Right forelimb (tissue), 1 donor: ENCODE measurements at places on chromosomes 2 and 18.

GRCh38 chr2:30666266-30666874 is 140.9 kb downstream of the CAPN13 start:
- no peak for DNase-seq

GRCh38 chr2:73998451-73998850 is 13.7 kb downstream of the TET3 start:
- DNase-seq: no peak

DNA sequence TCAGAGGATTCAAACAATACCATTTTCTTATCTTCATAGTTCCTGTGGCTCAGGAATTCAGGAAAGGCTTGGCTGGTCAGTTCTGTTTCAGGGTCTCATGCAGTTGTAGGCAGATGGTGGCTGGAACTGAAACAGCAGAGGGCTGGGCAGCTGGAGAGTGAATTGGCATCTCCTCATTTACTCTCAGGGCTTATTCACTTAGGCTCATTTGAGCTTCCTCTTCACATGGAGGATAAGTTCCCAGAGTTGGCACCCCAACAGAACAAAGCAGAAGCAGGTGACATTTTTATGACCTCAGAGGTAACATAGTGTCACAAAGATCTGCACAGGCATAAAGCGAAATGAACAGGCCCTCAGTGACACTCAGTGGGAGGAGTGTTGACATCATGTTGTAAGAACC is 66.1 kb downstream of the RBBP8 start:
- DNase-seq: no peak

- peak; percentile 42 for DNase-seq
These were observed 499.9 kb upstream of the SPHKAP start for GRCh38 chr2:228681426-228681825.

DNA sequence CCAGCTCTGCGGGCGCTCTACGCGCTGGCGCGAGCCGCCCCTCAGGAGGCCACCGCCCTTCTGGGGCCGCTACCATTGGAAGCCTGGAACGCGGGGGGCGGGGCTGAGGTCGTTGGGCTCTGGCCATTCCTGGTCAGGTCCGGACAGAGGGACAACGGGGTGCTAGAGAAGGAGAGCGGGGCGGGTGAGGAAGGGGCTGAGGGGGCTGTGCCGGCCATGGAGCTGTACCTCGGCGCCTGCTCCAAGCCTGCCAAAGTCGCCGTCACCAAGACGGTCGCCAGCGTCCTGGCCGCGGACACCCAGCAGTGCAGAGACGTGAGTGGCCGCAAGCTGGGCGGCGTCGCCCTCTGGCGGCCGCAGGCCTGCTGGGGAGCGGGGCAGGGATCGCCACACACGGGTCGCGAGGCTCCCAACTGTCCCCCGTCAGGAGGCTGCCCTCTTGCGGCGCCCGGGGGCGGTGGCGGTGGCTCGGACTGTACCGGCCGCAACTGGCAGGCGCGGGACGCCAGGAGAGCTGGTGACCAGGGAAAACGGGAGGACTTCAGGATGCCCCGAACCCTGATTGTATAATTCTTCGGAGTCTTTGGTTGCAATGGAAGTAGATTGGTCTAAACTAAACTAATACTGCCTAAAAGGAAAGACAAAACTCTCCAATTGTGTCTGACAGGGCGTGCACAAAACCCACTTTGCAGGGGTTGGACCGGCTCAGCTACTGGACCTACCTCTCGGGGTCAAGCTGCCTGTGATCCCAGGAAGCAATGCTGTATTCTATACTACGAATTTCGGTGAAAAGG is at the start of gene FSIP2:
Gene FSIP2, plus strand, starts transcription at position 126 of the 794 bp plus-strand sequence. Its CDS starts 91 bp downstream, at position 217.
- peak; percentile 73 for DNase-seq

DNA sequence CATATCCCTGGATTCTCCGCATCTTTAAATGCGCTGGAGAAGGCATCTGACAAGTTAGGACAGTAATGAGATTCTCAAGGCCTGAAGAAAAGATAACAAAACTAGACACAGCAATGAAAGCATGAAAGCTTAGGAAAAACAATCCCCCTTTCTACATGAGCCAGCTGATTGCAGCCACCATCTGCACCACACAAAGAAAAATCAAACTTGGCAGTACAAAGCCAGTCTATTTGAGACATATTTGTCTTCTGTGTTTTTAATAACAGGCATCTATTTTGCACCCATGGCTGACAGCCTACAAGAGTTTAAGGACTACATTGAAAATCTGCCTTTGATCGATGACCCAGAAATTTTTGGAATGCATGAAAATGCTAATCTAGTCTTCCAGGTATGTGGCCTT is 83.6 kb downstream of the TRABD2A start:
- DNase-seq: no peak

DNA sequence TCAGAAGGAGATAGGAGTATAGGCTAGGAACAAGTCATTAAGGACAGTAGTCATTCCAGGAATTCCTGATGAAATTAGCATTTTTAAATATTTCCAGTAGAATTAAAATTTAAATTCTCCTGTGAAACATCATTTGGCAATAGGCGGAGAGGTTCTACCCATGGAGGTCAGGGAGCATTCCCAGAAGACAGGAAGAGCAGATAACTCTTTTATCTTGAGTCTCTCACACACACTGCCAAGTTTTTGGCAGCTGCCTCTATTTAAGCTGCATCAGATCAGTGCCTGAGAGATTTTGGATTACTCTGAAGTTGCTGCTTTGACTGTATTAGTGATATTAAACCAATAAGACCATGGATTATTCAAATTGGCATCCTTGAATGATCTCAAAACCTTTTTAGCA is 714.7 kb downstream of the EPHA4 start:
- no peak for DNase-seq

- no peak for DNase-seq
These were observed 550.2 kb upstream of the SETBP1 start for GRCh38 chr18:44130376-44130942.

GRCh38 chr18:8758466-8758865 is 53.1 kb downstream of the MTCL1 start:
- no peak for DNase-seq

DNA sequence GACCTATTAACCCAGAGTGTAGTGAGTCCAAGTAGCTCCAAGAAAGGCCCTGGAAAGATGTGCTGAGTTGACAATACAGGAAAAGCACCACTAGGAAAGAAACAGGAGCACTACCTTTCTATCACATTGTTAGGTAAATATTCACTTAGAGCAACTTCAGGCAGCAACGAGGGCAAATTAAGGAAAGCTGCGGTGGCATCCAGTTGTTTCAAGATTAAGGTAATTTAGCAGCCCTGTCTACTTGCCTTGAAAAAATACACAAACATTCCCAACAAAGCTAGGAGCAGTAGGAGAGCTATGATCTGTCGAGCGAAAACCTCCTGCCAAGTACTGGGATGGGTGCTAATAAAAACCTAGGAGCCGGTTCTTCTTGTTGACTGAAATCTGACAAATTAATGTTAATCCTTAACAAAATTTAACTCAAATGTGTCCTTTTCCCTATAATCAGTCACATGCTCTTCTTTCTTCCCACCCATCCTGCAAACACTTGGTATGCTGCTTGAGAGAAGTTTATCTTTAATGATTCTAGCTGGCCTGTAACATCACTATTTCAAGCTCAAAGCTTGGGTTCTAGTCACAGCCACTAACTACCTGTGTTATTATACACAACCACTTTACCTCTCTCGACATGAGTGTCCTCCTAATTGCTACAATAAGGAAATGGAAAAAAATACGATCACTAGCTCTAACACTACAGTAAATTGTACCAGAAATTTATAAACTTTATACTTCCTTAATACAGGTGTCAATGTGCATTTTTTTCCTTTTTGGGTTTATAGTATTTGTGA is 2.0 kb downstream of the ACAA2 start:
- no peak for DNase-seq

- no peak for DNase-seq
These were observed 1029.9 kb upstream of the ACVR2A start for GRCh38 chr2:146814971-146815370.

DNA sequence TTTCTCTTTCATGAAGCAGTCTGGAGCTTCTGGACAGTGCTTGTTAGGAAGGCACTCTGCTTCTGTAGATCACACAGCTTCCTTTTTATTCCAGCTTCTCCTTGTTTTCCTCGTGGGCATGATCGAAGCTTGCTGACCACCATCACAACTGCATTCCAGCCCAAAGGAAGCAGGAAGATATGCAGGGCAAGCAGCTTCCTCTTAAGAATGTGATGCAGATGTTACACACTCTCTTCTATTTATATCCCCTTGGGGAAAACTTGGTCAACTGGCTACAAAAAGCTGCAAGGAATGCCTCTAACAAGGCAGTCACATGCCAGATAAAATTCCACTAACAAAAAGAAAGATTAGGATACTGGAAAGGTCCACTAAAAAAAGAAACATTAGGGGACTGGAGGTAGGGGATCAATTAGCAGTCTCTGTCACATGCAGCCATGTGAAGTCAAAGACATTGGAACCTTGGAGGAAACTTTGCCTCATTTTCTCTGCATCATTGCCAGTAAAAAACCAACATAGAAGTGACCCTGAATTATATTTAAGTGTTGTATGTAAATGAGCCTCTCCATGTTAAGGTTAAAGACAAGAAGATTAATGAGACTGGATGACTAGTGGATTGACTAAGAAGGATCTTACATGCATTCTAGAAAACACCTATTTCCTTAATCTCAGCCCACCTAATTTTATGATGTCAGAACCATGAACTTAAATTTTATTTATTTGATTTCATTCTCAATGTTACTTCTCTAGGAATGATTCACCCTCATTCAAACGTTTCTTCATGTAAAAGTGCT is 98.3 kb downstream of the NAB1 start:
- no peak for DNase-seq

DNA sequence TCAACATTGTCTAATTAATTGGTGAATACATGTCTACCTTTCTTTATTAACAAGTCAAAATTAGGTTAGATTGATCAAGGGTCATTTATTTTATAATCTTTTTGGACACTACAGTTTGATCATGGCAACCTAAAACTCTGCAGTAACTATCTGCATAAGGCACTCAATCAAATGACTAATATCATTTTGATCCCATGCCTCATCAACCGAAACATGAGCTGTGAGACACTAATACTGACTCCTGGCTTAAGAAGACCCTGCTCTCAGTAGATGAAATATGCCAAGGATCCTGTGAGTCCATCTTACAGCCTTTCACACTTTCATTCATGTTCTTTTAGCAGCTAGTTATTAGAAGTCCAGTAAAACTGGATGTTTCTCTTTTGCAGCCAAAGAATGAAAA is 169.4 kb upstream of the CAVIN2 start:
- DNase-seq: no peak

DNA sequence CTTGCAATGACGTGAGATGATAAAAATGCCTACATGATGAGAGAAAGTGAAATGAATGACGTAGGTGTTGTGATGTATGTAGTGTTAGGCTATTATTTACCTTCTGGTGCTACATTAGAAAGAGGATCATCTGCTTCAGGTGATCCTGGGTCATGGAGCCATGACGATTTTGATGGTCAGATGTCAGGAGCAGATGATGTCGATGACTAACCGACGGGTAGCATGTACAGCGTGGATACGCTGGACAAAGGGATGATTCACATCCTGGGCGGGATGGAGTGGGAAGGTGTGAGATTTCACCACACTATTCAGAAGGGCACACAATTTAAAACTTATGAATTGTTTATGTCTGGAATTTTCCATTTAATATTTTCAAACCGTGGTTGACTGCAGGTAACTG is 43.5 kb upstream of the ACVR1C start:
- DNase-seq: no peak

DNA sequence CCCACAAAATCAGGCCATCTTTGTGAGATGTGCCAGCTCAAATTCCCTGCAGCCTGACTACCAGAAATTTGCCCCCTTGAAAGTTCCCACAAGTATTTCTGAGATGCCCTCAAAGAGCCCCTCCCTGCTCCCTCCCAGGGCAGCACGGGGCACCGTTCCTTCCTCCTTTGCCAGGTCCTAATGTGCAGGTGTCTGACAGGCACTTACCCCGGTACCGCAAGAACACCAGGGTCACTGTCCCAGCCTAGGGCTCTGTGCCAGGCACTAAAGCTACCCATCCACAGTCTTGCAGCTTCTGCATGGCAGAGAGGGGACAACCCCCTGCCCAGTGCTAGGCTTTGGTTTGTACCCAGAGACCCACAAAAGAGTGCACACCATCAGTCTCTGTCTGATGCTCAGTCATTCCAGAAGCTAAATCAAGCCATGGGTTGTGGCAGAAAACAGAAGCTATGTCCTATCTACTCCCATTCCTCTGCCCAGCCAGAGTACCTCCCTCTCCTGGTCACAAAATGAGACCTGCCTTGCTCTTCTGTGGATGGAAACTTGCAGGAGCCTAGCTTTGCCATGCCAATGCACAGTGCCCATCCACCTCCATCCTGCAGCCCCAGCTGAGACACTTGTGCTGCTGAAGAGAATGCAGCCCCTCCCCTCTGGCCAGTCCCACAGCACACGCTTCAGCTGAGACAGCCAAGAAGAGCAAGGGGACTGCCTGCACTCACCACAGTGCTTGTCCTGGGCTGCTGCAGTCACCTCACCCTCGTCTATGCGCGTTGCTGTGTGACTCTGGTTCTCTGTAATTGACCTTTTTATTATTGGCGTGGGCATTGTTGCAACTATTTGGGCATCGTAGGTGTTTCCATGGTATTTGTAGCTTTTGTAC is 48.7 kb downstream of the INPP5D start:
- peak; percentile 42 for DNase-seq

DNA sequence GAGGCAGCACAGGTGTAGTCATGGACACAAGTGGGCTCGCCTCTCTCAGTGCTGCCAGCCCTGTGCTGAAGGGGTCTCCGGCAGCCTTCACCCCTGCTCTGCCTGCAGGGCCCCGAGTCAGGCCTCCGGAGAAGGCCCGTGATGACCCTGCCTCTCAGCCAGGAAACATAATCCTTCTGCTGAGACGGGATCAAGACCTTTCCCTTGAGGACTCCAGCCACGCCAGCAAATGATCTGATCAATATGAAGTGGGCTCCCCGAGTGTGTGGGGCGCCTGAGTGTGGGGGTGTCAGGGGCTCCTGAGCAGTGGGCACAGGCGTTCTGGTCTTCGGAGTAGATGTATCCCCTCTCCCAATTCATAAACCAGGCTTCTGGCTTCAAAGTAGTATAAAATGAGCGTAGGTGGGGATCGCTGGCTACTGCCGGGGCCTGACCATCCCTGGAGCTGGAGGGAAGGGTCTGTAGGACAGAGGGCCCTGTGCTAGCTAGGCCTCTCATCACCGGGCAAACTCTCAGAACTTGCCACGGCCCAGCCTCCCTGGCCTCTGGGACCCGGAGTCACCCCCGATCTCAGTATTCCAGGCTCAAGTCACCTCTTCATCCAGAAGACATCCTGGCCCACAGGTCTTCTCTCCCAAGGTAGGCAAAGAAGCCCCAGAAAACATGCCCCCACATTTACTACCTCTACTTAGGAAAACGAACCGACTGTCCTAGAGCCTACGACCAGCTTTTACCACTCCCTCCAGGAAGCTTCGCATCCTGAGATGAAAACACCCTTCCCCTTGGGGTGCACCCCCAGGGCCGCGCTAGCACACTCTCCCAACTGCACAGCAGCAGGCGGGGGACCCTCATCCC is 33.6 kb downstream of the CRACDL start:
- DNase-seq: peak; percentile 26
